ENCODE measurements at places on chromosomes 11 and 22.
A peak's percentile ranks its signal among the peaks of the same experiment; 100 is the strongest.

DNA sequence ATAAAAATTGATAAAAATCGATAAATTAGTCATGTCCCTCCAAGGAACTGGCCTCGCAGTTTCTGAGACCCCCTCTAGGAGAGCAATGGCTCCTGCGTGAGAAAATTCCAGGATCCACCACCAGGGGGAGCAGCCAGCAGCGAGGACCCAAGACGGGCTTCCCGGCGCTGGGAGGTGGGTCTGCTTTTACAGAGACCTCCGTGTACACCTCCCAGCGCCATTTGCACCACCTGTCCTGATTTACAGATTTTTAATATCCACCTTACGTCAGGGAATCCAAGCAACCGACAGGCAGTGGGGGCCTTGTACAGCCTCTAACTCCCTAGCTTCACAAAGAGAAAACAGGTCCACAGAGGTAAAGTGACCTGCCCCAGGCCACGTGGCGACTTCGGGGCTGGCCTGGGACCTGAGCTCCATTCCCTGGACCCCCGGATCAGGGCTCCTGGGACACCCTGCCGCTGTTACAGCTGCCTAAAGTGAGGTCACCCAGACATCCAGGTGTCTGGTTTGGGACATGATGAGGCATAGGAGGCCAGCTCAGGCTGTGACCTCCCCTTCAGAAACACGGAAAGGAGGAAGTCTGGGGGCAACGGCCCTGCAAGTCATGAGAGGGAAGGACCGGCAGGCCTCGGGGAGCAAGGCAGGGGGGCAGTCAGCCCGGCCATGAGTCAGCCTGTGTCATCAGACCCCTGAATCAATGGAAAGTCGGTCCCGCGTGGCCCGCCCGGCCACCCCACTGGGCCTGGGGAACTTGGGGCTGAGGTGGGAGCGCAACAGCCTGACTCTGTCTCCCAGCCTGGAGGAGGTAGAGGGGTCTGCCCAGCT lies 3.5 kb downstream of the OSM start:
- peak; percentile 85 for DNase-seq

GRCh38 chr22:42959576-42960509 lies 55.1 kb downstream of the PACSIN2 start:
- no peak for DNase-seq

GRCh38 chr11:44763121-44763820 lies 36.5 kb downstream of the TSPAN18 start:
- DNase-seq = no peak

GRCh38 chr11:116613206-116613875 lies 159.4 kb downstream of the BUD13 start:
- no peak for DNase-seq

DNA sequence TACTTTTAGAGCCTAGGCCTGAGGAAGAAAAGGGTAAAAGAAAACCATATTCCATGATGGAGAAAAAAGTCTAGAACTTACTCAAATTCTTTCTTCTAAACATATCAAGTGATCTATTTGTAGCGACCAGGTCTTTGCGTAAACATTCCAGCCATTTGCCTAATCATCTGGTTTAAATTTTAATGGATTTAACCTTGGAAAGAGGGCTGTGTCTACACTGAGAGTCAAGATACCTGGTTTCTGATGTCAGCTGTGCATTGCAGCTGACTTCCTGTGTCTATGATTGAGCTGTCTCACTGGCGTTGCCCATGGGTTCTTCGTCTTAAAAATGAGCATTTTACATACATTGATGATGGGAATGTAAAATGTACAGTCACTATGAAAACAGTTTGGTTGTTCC lies 10.0 kb upstream of the TMEM123 start:
- no peak for DNase-seq

DNA sequence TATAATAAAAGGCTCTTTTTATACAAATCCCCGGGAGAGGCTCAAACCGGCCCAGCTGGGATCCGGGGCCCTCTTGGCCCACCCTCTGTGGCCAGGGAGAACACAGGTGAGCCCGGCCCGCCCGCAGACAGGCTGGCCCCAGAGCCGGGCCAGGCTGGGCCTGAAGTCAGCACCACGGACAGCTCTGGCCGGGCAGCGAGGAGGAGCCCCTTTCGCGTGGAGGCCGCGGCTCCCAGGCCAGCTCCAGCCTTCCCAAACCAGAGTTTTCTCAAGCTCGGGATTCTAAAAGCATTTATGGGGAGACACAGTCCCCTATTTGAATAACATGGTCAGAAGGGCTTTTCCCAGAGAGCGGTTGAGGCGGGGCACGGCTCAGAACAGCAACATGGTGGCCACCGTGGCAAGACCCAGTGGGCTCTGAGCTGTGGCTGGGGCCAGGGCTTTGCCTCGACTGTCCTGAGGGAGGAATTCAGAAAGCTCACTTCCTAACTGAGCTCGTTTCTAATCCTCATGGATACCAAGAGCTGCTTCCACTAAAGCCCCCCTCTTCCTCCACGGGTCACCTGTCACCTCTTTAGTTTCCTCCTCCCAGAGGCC lies 115.4 kb downstream of the BRD1 start:
- DNase-seq = no peak

GRCh38 chr11:22828373-22828772 lies 1.2 kb downstream of the SVIP start:
- no peak for DNase-seq

GRCh38 chr11:126061707-126062678 lies 673 bp downstream of the CDON start:
- DNase-seq = peak; percentile 30

DNA sequence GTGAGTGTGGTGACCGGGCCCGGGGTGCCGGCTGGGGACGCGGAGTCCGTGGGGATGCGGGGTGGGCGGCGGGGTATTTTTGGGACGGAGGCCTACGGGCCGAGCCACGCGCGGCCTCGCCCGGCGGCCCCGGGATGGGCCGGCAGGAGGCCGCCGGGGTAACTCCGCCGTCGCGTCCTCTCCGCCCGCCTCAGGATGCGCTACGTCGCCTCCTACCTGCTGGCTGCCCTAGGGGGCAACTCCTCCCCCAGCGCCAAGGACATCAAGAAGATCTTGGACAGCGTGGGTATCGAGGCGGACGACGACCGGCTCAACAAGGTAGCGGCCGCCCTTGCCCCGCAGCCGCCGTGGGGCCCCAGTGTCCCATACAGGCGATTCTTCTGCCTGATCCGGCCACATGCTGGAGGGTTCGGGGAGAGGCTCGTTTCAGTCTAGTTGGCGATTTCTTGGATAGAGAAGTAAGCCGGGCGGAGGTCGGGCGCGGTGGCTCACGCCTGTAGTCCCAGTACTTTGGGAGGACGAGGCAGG lies 337 bp downstream of the RPLP2 start:
- DNase-seq = no peak

GRCh38 chr22:19798891-19799293 lies 38.3 kb downstream of the TBX1 start:
- no peak for DNase-seq

DNA sequence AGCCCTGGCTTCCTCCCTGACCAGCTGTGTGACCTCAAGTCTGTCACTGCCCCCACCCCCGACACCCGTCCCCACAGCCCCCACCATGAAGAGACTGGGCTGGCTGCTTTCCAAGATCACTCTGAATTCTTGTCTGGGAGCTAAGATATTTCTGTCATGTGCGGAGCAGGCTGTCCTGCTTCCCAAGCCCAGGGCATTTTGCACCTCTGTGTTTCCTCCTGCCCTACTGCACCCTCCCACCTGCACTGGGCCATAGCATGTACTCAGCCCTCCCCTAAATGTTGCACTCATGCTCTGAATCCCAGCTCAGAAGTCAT lies 30.3 kb upstream of the MYEOV start:
- no peak for DNase-seq

DNA sequence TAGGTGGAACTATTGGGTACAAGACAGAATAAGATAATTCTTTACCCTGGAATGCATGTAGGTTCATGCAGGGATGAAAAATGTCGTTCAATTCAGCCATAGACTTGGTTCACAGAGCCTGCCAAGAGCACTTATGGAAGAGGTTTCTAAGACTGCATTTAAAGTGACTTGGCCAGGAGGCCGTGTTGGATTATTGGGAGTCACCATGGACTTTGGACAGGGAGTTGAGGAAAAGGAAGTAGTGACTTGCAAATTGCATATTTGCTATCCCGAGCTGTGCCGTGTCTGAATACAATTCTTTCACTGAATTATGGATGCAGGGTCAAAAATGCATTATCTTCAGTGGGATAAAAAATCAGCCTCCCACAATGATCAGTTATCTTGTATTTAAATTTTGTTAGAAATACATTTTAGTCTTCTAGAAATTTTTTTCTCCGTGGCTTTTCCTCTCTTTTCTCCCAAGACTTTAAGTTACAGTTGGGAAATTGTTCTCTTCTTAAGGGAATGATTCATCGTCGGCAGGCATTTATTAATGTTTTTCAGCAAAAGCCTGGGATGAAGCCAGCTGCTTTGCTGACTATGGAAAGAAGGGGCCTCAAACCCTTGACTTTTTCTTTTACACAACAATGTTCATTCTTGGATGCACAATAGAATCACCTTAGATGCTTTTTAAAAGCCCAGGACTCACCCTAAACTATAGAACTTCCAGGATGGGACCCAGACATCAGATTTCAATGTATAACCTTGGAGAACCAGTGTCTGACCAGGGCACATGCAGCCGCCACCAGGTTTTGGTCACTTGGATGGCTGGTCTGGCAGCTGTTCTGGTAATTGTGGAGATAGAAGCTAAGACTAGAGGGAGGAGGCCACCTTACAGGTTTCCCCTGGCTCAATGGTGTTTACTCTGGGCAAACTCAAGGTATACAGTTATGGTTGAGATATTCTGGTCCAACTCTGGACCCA lies 70.8 kb downstream of the FAT3 start:
- no peak for DNase-seq

- no peak for DNase-seq
Observed at GRCh38 chr11:124899383-124900145, 1.9 kb upstream of the ROBO4 start.

- no peak for DNase-seq
Observed at GRCh38 chr11:70065318-70066135, 12.6 kb upstream of the ANO1 start.

- DNase-seq = no peak
Observed at GRCh38 chr22:44728761-44729324, 23.5 kb upstream of the ARHGAP8 start.

DNA sequence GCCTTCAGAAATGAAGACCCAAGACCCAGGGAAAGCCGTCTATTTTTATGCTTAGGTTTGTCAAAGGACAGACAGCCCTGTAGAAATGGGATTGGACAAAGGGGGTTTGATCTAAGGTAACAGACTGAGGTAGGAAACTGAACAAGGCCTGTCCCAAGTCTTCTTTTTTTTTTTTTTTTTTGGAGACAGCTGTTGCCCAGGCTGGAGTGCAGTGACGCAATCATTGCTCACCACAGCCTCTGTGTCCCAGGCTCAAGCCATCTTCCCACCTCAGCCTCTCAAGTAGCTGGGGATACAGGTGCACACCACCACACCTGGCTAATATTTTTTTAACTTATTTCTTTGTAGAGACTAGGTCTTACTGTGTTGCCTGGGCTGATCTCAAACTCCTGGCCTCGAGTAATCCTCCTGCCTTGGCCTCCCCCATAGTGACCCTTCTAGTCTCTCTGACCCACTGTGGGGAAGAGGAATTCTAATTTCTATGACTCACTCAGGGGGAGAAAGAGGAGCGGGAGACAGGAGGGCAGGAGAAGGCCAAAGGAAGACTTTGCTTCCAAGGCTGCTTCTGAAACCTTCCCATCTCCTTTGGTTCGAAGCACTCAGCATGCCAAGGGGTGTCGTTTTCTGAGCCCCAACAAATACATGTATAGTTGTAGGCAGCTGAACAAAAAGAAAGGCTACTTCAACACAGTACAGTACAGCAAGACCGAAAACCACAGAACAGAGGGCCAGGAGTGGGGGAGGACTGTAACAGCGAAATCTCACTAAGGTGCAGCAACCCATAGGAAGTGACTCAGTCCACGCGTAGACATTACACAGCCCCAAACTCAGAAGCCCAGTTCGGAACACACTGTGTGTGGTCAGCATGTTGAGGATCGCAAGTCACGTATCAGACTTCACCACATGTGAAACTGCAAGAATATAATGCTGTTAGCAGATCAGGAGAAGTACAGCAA lies 872 bp downstream of the TMA7B start:
- peak; percentile 39 for DNase-seq

DNA sequence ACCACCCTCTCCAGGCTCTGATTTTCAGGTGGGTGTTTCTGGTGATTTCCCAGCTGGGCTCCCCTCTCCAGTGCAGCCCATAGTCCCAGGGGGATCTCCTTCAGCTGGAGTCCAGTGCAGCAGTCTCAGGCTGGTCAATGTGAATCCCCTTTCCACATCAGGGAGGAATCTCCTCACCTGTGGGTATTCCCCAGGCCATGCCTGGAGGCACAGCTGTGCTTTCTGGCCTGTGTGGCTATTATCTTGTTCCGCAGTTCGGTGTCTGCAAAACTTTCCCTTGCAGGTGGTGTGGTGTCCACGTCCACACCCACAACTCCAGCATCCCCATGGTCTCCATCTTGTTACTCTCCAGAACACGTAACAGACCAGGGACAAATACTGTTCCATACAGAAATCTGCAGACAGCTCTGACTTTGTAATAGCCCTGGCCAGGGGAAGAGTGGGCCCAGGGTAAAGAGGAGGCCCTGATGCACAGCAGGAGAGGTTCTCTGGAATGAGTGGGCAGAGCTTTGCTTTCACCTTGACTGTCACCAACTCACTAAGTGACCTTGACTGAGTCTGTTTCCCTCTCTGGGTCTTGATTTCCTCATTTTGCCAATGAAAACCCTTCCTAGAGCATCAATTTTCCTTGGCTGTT lies 183.2 kb downstream of the CSNK2A3 start:
- no peak for DNase-seq

DNA sequence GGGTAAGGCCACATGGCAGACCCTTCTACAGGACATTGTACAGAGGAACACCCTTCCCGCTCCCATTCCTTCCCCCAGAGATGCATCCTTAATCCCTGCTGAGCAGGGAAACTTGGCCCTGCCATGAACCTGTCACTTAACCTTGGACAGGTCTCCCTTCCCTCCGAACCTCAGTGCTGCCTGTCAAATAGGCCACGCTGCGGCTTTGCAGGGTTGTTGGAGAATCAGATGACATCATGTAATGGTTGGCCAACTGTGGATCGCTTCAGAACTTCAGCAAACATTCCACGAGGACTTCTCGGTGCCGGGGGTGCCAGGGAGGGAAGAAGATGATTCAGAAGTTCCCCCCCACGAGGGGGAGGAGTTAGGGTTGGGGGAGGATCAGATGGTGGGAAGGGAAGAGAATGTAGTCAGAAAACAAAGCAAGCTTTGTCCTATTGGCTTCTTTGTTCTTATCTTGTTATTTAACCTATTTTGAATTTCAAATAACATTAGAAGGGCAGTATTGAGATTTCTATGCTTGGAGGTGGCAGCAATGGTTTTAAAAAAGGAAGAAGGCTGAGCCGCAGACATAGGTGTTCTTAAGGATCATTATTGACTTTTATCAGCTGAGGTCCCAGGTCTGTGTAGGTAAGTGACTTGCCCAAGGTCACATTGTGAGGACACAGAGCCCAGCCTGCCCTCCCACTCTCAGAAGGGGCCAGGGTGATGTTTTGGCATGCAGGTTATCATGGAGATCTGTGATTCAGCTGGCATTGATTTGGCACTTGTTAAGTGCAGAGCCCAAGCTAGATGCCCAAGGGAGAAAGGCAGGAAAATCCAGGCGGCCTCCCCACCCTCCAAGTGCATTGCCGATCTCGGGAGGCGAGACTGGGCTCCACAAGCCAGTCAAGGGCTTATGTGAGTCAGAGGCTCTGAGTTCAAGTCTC lies 3.1 kb downstream of the CDC42EP1 start:
- DNase-seq = no peak

- DNase-seq = no peak
Observed at GRCh38 chr11:67698247-67698646, 23.8 kb upstream of the ALDH3B2 start.

GRCh38 chr22:43262990-43263644 lies 76.2 kb upstream of the TTLL12 start:
- peak; percentile 10 for DNase-seq

- no peak for DNase-seq
Observed at GRCh38 chr11:2296913-2297622, 4.7 kb downstream of the C11orf21 start.

- no peak for DNase-seq
Observed at GRCh38 chr11:2400762-2401435, 349 bp downstream of the TSSC4 start.
